ENCODE measurements at places on chromosomes 7 and 10.

DNA sequence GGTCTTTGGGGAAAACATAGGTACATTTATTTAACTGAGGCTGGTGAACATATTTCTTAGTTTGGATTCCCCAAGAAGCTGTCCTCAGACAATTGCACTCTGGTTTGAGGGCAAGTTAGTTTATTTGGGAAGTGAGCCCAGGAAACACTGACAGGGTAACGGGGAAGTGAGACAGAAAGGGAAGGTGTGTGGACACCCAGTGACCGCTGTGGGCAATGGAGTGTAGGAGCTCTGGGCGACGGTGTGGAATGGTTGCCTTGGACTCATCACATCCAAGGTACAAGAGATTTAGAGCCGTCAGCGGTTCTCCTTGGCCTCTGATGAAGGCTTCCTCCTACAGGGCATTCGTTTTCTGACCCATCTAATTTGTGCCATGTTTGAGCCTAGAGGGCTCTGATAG lies 7.1 kb downstream of the MRC1 start:
- no peak for DNase-seq

DNA sequence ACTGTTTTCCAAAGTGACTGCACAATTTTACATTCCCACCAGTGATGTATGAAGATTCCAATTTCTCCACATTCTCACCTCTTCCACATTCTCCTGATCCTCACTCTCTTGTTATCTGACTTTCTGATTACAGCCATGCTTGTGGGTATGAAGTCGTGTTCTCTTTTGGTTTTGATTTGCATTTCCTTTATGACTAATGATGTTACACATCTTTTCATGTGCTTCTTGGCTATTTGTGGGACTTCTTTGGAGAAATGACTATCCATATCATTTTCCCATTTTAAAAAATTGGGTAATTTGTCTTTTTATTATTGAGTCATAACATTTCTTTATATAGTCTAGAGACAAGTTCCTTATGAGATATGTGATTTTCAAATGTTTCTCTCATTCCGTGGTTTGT lies 10.5 kb upstream of the GIMAP8 start:
- DNase-seq: no peak

GRCh38 chr7:153507885-153508284 lies 544.3 kb upstream of the DPP6 start:
- no peak for DNase-seq

- DNase-seq: no peak
These were observed 26.4 kb upstream of the PPP3CB start for GRCh38 chr10:73522263-73522662.

DNA sequence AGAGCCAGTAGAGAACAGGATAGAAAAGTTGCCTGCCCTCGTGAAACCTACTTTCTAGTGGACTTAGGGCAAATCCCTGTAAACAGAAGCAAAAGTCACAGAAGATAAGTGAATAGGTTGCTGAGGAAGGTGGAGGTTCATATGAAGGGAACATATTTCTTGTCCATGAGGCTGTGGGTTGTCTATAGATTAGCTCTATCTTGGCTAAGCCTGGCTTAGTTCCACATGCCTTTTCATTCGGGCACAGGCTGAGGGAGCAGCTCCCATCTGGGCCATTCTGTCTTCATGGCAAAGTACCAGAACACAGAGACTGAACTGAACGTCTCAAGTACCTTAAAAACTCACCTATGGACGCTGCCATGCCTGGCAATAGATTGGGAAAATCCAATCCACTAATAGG lies 45.3 kb downstream of the BZW2 start:
- no peak for DNase-seq
